ENCODE measurements at places on chromosomes 3 and 15.
A peak's percentile ranks its signal among the peaks of the same experiment; 100 is the strongest.

- no peak for DNase-seq
Measured at GRCh38 chr3:17166369-17166768, 281.6 kb downstream of the PLCL2 start.

DNA sequence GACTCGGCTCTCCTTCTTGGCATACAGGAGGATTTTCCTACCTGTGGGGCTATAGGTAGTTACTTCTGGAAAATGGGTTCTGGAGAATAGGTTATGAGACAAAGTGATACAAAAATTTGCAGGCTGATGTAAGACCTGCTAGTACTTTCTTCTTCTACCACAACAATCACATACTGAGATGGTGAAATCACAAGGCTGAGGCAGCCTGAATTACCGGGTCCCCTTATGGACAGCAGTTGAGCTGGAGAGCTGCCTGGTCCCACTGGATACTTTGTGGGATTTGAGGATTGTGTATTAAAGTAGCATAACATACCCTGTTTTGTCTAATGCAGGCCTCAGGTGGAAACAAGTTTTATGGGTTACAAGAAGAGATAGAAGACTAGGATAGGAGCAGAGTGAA, 86.5 kb upstream of the FAM98B start:
- peak; percentile 51 for DNase-seq

DNA sequence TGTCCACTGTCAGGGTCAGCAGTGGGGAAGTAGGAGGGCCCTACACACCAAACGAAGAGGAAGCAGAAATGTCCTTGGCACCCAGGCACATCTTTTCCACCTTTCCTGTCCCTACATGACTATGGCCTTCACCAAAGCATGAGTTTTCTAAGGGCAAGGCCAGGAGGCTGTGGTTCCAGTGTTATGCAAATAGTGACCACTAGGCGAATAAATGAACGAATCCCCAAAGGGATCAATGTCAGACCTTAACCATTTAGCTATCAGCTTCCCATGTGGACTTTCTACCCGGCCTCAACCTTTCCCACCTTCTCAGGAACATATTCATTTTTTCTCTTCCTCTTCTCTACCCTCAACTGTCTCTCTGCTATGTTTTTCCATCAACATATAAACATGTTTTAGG, 63.1 kb downstream of the NTRK3 start:
- no peak for DNase-seq

DNA sequence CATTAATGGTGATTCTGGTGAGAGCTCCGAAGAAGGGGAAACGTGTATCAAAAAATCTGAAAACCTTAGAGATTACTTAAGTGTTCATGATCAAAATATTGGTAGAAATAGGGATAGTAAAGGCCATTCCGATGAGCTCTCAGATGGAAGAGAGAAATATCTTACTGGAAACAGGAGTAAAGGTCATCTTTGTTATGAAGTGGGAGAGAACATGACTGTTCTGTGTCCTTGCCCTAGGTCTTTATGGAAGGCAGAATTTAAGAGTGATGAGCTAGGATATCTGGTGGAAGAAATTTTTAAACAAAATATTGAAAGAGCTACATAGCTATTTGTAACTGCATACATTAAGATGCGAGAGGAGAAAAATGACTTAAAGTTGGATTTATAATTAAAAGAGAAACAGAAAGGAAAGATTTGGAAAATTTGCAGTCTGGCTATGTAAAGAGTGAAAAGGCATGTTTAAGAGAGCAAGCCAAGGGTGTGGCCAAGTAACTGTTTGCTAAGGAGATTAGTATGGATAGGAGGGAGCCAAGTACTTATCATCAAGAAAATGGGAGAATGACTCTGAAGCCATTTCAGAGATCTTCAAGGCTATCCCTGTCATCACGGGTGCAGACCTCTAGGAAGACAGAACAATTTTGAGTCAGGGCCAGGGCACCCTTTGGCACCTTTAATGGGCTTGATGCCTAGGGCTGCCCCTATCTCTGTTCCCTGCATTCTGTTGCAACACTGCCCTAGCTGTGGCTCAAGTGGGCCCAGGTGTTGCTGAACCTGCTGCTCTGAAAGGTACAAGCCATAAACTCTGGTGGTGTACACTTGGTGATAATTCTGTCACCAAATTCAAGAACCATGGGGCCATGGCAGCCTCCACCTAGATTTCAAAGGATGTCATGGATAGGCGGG, 27.3 kb downstream of the SLMAP start:
- DNase-seq = no peak

- DNase-seq = no peak
Measured at GRCh38 chr3:168036619-168037018, 59.1 kb downstream of the GOLIM4 start.

GRCh38 chr3:40584625-40585189, 59.9 kb downstream of the ZNF621 start:
- peak; percentile 75 for DNase-seq

GRCh38 chr3:139309880-139310279, 33.9 kb upstream of the MRPS22 start:
- DNase-seq = peak; percentile 69

Measured in fibroblast of lung (primary cell).